ENCODE measurements at places on chromosomes 16 and 17. TPM values are rescaled to one million over a fixed set of nuclear protein-coding genes. Genes with fewer than 3 reads are reported as not detected.

GRCh38 chr17:17189559-17189958 lies 16.6 kb downstream of the PLD6 start:
- no peak for DNase-seq

DNA sequence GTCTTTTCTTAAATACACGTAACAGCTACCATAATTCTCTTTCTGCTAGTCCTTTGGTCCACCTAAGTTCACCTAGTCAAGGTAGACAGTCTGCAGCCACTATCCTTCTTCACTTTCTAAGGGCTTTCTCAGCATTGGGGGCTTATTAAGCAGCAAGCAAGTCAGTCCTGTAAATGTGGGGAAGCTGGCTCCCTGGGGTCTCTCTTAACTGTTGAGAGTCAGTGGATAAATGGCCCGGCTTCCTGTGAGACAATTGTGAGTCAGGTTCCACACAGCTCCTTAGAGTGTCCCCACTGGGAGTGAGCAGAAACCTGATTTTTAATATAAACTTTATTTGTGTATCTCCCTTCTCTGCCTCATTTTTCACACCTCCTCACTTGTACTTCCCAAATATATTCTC lies 132.1 kb downstream of the CDH13 start:
- no peak for DNase-seq

- peak; percentile 13 for DNase-seq
Observed at GRCh38 chr16:26765087-26765486, 301.6 kb upstream of the C16orf82 start.

BRIP1 gene
- 27.7 TPM for total RNA-seq

DNA sequence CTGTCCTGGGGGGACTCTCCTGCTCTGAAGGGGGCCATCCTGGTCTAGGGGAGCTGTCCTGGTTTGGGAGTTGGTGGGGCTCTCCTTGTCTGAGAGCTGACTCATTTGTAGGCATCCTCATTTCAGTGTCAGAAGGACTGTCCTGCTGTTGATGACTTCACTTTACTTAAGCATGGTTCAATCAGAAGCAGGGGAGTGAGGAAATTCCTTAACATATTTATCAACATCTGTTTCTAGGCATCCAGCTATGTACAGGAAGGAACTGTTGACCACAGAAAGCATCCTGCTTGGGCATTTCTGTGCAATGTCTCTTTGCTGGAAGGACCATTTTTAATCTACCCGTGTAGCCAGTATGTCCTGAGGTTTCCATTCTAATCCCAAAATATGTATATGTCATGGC lies 502.7 kb upstream of the HSBP1 start:
- no peak for DNase-seq

- peak; percentile 77 for DNase-seq
Observed at GRCh38 chr17:51118330-51119195, 2.1 kb downstream of the SPAG9 start.

EIF3CL gene
- 113 TPM for total RNA-seq

- no peak for DNase-seq
Observed at GRCh38 chr17:61245706-61246135, 153.9 kb upstream of the TBX2 start.

- no peak for DNase-seq
Observed at GRCh38 chr17:60941028-60941427, 263.4 kb downstream of the BCAS3 start.

DNA sequence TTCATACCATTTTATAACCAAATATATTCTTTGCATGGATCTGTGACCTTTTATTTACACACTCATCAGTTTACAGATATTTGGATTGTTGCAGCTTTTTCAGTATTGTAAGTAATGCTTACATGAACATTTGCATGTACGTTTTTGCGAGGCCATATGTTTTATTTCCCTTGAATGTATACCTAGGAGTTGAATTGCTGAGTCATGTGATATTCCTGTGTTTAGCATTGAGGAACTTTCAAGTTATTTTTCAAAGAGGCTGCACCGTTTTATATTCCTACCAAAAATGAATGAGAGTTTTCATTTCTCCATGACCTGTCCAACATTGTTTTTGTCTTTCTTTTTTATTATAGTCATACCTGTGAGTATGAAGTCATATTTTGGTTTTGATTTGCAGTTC lies 392.1 kb downstream of the CNTNAP4 start:
- DNase-seq, result no peak

GRCh38 chr16:84898447-84898846 lies 78.7 kb downstream of the CRISPLD2 start:
- no peak for DNase-seq

GRCh38 chr17:78485290-78486168 lies 91.7 kb downstream of the DNAH17 start:
- no peak for DNase-seq

GRCh38 chr17:59671386-59671785 lies 35.8 kb downstream of the PTRH2 start:
- DNase-seq, result no peak

GRCh38 chr17:19001907-19002590 lies 2.5 kb downstream of the FAM83G start:
- no peak for DNase-seq

DNA sequence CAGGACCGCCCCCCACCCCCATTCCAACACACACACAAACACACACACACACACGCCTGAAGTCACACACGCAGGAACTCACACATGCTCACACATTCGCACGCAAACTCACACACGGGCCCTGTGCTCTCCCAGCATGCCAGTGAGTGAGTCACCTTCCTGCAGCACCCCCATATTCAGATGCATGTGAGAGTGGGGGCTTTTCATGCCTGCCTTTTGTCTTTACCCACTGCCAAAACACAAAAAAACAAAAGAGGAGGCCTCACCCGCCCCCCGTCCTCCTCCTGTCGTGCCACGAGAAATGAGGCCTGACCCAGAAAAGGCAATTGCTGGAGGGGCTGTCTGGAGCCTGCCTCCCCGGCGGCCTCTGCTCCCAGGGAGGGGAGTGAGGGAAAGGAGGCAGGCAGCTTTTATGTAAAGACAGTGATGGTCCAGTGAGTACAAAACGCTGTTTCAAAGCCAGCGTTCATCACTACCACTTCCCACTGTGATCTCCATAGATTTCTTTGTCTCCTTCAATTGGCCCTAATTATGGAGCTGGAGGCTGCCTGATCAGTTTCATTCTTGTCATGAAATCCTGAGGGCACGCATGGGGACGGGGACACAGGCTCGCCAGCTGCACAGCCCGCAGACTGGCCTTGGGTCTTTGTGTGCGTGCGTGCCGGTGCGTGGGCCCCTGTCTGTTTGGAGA lies 29.5 kb upstream of the GSE1 start:
- DNase-seq, result no peak

- no peak for DNase-seq
Observed at GRCh38 chr16:54284319-54284930, 2.2 kb downstream of the IRX3 start.

CDRT4 gene
- 1.9 TPM for total RNA-seq

ANKRD40CL gene
- total RNA-seq, result not detected

TMEM92 gene
- total RNA-seq, result not detected

CPHXL2 gene
- not detected for total RNA-seq

GRCh38 chr17:63492940-63493339 lies 16.1 kb downstream of the ACE start:
- DNase-seq, result no peak

NHERF2 gene
- total RNA-seq, result 15.8 TPM

GRCh38 chr16:73878611-73879010 lies 418.0 kb upstream of the PSMD7 start:
- peak; percentile 58 for DNase-seq

NPIPA2 gene
- 0.20 TPM for total RNA-seq

All from HepG2 (cell line).